ENCODE measurements at places on chromosomes 1 and 21.

GRCh38 chr1:46396441-46397398 is 2.6 kb downstream of the FAAH start:
- no peak for DNase-seq

DNA sequence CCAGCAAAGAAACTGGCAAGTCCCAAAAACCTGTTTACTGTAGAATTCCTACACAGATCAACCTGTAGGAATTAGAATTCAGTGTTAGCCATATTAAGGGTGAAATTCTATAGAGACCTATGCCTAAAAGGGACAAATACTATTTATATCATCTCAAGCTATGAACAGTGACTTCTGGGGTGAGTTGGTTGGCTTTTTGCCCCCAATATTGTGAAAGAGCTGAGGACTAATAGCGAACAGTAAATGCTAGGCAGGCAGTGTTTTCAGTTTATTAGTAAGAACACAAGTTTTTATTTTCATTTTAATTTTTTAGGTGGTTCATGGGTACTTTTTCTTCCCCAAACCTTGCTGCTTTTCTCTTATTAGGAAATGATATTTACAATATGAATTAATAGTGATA is 15.3 kb downstream of the SLC16A4 start:
- no peak for DNase-seq

GRCh38 chr1:244084763-244085162 is 33.7 kb downstream of the ZBTB18 start:
- DNase-seq, result no peak

- no peak for DNase-seq
These were observed 7.0 kb downstream of the ENSA start for GRCh38 chr1:150622303-150622975.

DNA sequence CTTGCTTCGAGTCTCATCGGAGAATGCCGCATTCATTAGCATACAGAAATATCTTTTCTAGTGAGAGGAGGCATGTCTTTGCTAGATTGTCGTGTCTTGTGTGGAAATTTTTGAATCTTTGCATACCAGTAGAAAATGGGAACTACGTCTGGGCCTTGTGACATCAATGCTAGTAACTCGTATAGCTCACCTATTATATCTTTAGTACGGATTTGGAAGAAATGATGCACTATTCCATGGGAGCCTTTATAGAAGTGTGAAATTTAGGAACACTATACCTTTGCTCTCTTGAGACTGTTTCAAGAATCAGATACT is 835 bp downstream of the UHMK1 start:
- DNase-seq, result no peak

DNA sequence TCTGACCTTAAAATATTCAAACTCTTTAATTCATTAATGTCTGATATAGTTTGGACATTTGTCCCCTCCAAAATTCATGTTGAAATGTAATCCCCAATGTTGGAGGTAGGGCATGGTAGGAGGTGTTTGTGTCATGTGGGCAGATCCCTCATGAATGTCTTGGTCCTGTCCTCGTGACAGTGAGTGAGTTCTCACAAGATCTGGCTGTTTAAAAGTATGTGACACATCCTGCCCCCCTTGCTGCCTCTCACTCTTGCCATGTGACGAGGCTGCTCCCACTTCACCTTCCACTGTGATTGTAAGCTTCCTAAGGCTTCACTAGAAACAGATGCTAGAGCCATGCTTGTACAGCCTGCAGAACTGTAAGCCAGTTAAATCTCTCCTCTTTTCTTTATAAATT is 21.3 kb upstream of the FBXO28 start:
- no peak for DNase-seq

GRCh38 chr21:45103971-45104520 is 29.7 kb downstream of the ADARB1 start:
- no peak for DNase-seq

- no peak for DNase-seq
These were observed 23.0 kb downstream of the ARHGEF16 start for GRCh38 chr1:3477241-3477995.

- no peak for DNase-seq
These were observed 89.0 kb upstream of the ACTL8 start for GRCh38 chr1:17665950-17666720.

DNA sequence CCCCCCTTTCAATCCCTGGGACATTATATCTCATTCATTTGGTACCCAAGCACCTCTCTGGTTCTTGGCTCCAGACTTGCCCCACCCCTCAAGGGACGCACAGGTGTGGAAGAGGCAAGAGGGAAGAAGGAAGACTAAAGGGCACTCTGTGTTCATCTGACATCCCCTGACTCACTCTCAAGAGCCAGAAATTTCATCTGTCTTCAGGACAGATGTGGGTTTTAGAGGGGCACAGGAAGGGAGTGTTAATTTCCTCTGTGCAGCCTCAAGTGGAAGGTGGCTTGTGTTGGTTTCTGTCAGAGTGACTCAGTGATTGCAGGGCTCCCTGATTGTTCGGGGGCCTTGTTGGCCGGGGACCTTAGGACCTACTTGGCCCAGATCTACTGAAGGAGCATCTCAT is 2.4 kb downstream of the C2CD4D start:
- no peak for DNase-seq

- no peak for DNase-seq
These were observed 1518.0 kb downstream of the NCAM2 start for GRCh38 chr21:22516230-22516629.

GRCh38 chr1:244207935-244208244 is 156.8 kb downstream of the ZBTB18 start:
- DNase-seq, result no peak

DNA sequence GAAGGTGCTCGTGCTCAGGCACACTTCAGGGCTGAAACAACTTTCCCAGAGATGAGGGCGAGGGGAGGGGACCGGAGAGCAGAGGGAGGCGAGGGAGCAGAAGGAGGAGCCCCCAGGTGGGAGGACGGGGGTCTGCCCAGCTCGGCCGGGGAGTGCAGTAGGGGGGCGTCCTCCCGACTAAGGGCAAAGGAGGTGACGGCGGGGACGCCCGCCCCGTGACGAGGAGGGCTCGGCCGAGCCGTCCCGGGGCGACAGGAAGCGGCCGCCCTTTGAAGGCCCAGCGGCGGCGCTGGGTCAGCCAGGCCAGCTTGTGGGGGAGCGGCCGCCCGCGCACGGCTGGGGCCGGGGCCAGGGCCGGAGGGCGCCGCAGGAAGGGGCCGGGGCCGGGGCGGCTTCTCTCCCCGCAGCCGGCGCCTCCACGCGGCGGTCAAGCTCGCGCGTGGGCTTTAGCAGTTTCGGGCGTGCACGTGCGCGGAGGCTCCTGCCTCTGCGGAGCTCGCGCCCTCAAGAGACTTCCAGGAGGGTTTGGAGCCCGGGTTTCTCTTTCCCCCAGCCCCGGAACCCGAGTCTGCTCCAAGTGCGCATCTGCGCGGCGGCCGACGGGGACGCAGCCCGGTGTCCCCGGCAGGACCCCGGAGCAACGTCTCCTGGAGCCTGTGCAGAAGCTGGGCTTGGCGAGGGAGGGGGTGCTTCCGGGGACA is 100.8 kb upstream of the SLC45A1 start:
- DNase-seq, result no peak

- no peak for DNase-seq
These were observed 3.5 kb downstream of the SHISA4 start for GRCh38 chr1:201892211-201892610.

DNA sequence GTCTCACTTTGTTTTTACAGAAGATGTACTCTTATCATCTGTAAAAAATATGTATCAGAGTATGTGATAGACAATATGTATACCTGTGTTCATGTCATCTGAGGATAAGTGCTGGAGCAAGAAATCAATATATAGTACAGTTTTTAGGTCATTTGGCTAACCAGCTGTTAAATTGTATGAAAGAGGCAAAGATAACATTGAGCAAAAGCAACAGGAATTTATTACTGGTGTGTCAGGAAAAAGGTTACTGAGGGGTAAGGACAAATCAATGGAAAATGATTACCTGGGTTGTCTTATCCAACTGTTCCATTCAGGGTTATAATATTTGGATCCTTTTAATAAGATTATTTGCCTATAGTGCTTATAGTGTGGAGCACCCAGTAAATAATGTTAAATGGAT is 4.9 kb downstream of the HIPK1 start:
- no peak for DNase-seq

GRCh38 chr1:216183454-216183853 is 239.8 kb downstream of the USH2A start:
- DNase-seq, result no peak
